ENCODE measurements at places on chromosomes 7 and 10.
A peak's percentile ranks its signal among the peaks of the same experiment; 100 is the strongest.

DNA sequence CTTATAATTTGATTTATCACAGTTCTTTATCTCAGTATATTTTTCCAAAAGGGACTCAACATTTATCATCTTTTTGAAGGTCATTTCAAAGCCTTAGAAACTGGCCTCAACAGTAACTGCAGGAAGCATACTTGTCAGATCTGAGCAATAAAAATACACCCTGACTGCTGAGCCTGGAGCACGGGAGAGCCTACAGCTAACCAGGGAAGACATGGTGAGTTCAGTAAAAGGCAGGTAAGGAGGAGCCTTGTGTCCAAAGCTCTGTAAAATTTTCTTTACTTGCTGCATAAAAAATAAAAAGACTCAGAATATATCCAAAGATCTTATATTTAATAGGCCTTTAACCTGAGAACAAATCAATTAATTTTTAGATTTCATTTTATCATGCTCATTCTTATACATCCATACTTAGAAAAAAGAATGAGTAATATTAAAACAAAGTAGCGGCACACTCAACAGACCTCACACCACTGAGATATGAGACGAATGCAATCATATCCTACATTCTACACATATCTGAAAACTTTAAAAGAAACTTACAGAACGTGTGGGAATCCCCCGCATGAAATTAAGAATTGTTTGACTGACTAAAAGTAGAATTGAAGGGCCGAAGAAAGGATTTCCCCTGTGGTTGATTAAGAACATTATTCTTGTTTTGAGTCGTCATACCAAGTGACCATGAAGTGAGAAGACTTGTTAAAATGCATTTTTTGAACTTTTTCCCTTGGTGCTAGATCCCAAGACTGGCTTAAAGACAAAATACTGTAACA is 296.4 kb upstream of the MKLN1 start:
- no peak for DNase-seq

DNA sequence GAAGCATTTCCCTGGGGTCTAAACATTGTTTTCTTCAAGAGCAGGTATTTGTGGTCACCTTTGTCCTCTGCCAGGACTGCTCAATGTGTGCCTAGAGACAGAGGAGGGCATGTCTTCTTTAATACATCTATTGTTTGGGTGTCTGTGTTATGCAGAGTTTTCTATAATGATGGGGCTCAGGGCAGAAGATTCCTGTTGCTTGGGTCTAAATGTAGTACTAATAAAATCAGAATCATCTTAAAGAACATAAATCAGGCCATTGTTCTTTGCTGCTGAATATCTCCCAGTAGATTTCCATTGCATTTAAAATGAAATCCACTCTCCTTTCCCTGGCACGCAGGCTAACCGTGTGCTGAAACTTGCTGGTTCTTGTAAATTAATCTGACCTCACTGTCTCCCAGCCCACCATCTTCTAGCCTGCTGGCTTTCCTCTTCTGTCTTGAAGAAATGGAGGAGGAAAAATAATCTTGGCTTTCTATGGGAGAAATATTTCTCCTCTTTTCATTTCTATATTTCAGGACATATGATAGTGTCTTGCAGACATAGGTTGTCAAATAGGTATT is 1396.8 kb downstream of the GATA3 start:
- no peak for DNase-seq

DNA sequence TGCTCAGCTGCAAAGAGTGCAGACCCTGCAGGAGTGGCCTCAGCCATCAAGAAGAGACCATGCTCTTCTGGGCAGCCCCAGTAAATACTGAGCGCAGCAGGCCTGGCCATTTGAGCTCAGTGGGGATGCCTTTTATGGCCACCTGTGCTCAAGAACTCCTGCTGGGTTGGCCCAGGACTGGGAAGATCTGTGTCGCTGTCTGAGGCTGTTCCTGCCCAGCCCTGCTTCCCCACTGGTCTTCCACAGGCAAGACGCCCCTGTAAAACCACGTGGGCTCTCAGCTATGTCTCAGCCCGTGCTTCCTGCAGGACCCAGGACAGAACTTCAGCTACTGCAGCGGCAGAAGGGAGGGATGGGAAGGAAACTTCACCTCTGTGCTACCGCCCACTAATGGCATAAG is 10.5 kb upstream of the PPIF start:
- DNase-seq: no peak

DNA sequence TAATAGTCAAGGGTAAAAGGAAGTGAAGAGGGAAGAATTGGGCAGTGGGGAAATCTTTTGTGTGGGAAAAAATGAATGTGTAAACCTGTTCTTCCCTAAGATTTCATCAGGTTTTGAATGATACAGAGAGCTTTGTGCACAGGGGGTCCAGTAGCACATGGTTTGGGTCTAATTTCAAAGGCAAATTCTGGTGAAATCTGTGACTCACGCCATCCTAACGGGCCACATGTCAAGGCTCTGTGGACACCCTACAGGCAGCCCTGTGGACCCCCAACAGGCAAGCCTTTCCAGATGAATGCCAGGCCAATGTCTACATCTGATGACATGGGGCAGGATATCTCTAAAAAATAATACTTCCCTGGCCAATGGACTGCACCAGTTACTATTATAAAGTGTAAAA is 309.8 kb downstream of the PARD3 start:
- DNase-seq: no peak

DNA sequence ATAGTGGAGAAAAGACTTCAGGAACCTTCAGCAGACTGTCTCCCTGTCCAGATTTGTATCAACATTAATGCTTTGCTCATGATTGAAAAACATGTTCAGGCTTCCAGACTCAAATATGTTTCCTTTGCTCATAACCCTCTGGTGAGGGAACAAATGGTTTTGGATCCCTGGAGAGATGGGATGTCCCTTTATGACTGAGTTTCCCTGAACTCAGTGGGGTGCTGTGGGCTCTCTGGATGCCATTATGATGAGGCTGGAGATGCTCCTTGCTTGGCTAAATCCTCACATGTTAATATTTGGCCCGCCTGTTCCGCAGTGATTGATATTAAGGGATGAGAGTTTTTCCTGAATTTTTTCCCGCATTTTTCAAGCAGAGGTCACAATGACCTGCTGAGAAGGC is 749.4 kb downstream of the SUGCT start:
- DNase-seq: no peak

DNA sequence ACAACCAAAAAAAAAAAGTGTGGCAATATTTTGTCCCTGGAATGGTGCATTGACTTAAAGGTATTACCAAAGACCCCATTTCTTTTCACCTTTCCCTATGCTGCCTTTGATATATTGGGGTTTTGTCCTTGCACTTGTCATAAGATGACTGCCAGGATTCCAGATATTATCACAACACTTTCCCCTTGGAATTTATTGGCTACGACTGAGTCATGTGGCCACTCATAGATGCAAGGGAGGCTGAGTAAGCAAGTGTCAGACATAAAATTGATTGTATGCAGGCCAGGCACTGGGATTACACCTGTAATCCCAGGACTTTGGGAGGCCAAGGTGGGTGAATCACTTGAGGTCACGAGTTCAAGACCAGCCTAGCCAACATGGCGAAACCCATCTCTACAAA is 83.6 kb downstream of the PPP1R3C start:
- no peak for DNase-seq

DNA sequence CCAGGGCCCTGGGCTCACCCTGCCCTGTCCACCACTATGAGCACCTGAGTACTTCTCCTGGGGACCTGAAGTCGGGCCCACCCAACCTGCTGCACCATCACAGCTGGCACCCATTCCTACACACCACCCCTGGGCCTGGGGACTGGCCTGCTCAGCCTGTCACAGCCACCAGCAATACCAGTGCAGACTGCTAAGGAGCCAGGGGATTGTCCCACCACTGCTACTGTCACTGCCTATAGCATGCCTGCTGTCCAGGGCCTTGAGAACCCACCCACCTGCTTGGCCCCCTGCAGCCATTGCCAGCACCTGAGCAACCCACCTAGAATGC is 624.8 kb upstream of the FOXK1 start:
- DNase-seq: no peak

DNA sequence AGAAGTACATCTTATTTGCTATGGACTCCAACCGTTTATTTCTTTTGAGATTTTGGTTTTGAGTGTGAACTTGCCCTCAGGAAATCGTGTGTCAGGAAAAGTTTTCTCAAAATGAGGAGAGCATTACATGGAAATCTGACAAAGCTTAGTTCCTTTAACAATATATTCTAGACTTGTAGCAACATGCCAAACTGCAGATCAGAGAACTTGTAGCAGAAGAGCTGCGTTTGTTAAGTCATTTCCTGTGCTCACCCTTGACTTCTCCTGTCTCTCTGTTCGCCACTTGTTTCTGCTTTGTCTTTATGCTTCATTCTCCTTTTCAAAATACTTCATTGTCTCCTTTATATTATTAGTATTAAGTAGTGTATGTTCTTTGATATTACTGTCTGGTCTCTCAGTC is 116.6 kb upstream of the FOXP2 start:
- DNase-seq: no peak

- DNase-seq: peak; percentile 43
These were observed 6.0 kb downstream of the PLAU start for GRCh38 chr10:73916761-73917470.

DNA sequence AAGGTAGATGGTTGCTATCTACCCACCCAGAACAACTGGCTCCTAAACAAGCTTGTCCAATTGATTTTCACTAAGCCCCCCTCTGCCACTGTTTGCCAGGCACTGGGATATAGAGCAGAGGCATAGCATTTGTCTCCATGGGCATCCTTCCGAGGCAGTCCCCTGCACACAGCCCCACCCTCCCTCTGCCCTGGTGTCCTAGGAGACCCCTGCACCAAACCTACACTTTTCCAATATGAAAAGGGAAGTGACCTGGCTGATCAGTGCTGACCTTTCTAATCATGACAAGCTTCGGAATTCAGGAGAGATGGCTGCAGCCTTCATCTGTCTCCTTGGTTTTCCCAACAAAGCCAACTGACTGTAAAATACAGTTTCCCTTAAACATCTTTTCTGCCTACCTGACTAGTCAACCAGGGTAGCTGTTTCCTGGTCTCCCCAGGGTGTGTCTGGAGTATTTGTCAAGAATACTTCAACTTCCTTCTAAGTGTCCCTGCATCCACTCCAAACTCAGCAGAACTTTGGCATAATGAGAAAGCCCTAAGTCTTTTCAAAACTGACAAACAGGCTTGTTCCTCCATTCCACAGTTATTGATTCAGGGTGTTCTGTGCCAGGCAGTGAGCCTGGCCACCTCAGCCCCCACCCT is 7.6 kb upstream of the SLC18A3 start:
- DNase-seq: no peak

DNA sequence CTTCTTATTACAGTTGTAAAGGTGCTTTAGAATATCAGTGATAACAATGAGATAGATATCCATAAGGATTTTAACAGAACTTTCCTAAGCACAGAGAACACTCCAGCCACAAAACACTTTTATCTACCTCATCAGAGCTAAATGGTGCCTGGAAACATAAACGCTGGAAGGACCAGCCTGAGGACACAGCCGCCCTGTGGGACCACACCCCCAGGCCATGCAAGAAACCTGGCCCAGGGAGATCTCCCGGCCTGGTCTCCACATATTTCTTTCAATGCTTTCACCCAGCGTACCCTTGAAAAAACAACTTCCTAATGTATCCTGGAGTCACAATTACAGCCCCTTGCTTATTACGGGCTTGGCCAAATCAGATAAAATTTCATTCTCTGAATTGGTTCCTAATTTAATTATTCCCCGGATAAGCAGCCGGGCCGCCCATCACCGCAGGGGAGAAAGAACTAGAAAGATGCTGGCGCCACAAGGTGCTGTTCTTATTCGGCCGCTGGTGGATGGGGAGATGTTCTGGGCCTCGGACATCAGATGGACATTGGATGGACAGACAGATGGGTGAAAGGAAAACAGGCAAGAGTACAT is 11.8 kb downstream of the CHST15 start:
- no peak for DNase-seq

DNA sequence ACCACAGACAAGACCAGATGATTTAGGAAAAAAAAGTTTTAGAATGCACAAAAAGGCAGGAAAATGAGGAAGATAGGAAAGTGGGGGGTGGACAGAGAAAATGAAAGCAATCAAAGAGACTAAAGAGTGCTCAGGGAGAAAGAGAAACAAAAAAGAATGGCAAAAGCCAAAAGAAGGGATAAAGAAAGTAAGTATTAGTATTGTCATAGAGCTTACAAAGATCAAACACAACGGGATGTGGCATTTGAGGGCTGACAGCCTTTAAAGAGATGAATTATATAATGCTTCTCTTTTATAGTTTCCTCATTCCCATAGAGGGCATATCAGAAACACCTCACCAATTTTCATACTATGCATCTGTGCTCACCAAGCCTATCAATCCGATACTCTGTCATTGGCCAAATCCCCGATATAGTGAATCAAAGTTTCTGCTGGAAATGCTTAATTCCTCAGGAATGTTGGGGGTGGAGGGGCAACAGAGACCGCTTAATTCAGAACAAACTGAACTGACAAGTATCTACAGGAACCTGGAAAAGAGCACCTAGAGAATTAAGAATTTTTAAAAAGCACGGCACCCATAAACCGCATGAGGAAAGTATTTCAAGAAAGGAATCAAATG is 2.7 kb downstream of the COG5 start:
- no peak for DNase-seq

DNA sequence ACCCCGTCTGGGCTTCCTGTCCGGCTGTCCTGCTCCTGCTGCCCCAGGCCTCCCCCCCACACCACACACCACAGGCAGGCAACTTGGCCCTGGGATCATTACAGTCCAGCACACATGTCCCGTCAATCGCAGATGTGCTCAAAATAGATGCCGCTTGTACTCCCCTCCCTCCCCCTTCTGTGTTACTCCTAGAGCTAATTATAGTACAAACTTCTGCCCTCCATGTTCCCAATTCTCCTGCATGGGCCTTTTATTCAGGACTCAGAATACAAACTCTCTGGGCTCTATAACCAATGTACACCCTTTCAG is at the start of gene SYNPO2L:
Gene SYNPO2L (minus strand): TSS at position 40 of the 309 bp plus-strand sequence. CDS start 107 bp downstream, outside the sequence.
- DNase-seq: no peak

- peak; percentile 32 for DNase-seq
These were observed 1.5 kb downstream of the USP54 start for GRCh38 chr10:73589563-73590126.

DNA sequence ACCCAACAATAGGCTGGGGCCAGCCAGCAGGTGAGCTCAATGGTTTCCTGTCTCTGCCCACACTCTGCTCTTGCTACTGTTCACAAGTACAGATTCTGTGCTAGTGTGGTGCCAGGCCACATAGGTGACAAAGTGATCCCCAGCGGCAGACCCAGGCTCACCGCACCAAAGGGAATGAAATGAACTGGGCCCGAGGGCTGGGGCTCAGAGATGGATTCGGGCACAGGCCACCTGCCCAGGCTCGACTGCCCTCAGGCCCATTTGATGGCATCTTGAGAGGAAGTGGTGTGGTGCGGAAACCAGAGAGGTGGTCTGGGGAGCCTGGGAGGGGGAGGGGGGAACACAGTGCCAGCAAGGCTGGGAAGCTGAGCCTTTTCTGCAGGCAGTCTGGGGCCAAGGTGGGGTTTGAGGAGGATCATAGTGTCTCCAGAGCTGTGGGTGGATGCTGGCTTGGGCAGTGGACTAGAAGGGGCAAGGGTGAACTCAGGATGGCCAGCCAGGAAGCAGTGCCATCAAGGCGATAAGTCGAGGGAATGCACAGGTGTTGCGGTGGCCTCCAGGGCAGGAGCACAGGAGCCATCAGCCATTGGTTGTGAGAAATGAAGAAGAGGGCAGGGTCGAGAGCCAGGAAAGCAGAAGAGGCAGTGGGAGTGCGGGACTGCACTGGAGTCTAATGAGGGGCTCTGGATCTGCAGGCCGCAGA is 85.2 kb downstream of the ARHGAP22 start:
- no peak for DNase-seq

Data from IMR-90 (cell line).